ENCODE measurements at places on chromosomes 12 and 14.
A peak's percentile ranks its signal among the peaks of the same experiment; 100 is the strongest.

DNA sequence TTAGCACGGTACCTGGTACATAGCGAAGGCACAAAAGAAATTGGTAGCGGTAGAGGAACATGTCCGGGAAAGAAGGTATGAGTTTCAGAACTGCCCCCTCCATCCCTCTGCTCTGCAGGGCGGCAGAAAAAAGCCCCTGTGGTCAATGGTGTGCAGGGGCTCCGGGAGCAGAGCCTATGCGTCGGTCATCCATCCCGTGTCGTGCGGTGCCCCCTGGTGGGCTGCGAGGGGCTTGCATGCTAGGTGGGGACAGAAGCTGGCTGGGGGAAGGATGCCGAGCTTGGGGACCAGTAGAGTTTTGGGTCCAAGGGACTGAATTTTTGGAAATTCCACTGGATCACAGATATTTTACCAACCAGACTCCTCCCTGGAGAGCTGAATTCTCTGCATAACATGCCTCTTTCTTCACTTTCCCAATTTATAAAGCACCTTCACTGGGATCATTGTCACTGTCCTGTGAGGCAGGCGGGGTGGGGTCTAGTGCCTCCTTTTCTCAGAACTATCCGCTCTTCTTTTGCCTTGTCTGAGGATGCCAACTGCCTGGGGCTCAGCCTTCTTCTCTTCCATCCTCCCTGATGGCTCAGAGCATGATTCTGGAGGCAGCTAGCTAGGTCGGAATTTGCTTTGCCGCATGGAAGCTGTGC lies 148.7 kb downstream of the SMOC1 start:
- peak; percentile 77 for DNase-seq

DNA sequence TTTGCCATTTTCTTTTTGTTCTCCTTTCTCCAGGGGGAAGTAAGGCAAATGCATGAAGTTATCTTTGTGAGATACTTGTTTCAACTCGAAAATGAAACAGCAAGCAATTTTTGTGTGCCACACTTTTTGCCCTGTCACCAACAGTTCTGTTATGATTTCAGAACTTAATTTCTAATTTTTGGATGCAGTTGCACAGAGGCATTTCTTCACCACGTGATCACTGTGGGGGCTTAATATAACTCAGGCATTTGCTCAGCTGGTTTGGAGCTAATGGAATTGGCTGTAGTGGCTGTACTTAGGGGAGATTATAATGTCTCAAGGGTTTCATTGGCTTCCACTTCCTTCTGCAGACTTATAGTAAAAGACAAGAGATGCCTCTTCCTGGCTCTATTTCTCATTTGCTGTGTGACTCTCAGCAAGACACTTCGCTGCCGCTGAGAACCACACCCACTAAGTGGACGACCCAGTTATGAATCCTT lies 452.4 kb downstream of the RAD51B start:
- DNase-seq = no peak

DNA sequence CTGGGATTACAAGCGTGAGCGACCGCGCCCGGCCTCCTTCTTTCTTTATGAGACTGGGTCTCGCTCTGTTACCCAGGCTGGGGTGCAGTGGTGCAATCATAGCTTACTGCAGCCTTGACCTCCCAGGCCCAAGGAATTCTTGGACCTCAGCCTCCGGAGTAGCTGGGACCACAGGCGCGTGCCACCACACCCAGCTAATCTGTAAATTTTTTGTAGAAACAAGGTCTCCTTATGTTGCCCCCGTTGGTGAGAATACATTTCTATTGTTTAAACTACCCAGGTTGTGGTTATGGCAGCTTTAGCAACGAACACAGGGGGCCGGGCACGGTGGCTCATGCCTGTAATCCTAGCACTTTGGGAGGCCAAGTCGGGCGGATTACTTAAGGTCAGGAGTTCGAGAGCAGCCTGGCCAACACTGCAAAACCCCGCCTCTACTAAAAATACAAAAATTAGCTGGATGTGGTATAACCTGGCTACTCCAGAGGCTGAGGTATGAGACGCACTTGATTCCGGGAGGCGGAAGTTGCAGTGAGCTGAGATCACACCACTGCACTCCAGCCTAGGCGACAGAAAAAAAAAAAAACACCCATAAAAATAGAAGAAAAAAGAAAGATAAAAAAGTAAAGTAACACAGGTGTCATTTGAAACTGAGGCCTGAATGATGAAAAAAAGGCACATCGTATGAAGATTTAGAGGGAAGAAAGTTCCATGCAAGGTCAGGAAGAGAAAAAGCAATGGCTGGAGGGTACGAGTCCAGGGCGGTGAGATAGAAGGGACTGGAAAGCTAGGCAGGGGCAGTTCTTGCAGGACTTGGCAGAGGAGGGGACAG lies 977 bp upstream of the TMEM120B start:
- DNase-seq = no peak

DNA sequence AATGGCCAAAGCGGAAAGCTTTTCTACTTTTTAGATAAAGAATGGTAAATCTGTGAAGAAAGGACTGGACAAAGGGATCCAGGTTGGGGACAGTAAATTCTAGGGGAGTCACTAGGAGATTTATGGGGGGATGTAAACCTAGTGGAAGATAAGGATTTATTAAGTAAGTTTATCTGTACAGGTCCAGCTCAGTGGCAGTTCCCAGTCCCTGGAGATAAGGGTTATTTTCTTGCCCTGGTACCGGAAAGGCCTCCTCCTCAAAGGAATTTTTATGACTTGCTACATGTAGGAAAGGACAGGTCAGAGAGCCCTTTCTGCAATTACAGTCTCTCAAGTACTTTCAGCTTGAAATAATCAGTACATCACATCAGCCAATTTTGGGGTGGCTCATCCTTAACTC lies 72.6 kb upstream of the BICD1 start:
- DNase-seq = no peak

- DNase-seq = no peak
Observed at GRCh38 chr12:111519937-111520336, 79.2 kb downstream of the ATXN2 start.

DNA sequence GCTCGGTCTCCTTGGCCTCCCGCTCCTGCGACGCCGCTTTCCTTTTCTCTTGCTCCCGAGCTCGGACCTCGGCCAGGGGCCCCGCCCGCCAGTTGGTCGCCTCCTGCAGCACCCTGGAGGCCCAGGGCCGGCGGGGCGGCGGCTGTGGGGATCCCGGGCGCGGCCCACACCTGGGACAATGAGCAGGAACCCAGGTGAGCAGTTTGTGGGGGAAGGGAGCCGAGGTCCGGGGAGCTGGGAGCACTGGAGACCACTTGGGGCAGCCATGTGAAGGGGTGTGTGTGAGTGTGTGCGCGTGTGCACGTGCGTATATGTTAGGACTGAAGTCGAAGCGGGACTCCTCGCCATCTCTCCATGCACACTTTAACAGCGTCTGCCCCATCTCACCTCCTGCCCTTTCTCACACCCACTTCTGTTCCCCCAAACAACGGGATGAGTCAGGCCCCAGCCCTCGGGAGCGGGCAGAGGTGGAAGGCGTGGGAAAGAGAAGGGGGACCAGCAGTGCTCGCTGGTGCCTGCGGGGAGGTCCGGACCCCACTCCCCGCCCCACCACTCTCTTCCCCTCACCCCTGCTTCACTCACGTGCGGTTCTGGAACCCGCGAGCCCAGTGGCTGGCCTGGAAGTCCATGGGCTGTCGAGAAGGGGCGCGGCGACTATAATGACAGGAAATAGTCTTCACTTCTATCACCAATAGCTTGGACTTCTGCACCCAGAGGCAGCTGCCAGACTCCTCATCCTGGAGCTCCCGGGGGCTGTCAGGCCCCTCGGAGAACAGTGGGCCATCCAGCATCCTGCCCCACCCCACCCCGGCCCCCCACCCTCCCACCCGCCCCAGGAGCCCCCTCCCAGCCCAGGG lies 450 bp downstream of the DDN start:
- DNase-seq = no peak

- DNase-seq = no peak
Observed at GRCh38 chr12:10849425-10849878, at the start of gene PRR4. Gene PRR4 (minus strand): TSS chr12:10849475. CDS start chr12:10849437, 38 bp downstream.

DNA sequence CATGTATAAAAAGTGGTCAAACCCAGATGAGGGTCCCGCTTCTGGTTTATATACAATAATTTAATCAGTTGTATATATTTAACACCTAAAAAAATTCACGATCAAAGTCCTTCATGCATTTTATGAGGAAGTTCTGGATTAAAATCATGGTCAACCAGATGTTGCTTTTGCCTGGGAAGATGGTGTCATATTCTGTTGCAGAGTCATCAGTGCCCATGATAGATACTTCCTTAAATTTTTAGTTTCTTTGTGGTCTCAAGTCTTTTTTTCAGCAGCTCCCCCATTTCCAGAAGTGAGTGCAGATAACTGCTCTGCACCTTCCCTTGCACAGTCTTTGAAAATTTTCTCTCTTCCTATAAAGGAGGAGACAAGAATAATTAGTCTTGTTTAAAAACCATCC lies 16.1 kb downstream of the ERP29 start:
- DNase-seq = no peak

GRCh38 chr14:77024171-77024691 lies 4.3 kb downstream of the IRF2BPL start:
- DNase-seq = no peak

DNA sequence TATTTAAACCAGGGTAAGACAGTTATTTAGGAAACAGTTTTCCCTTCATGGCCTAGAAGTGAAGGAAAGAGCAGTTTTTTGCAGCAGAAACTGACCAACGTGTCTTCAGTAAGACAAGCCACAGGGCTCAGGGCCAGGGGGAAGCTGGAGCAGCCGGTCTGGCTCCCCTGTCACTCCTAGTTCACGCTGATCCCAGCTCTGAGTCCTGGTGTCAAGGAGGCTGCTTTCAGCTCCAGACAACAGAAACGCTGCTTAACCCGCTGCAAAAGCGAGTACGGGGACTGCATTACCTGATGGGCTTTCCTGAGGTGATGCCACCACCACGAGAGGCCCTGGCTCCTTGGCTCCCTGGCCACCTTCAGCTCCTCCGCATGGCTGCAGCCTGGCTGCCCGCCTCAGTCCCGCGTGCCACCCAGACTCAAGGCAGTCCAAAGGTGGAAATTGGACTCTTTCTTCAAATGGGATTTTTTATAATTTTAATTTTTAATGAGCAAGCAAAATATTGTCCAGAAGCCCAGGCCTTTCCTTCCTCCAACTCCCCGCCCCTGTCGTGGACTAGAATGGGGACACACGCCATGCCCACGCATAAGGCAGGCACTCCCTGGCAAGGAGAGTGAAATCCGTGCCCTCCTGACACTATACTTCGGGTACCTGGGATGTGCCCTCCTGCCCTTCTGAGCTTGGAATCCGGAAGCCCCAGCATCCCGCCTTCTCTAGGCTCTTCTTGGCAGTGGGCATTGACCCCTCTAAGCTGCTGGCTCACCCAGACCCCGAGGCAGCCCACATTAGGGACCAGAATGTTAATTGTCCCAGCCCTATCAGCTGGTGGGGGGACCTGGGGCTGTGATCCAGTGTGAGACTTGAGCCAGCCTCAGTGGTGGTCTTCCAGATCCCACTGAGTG lies 85.0 kb downstream of the PAPOLA start:
- no peak for DNase-seq
